GDM1 (cell line): ENCODE measurements at places on chromosomes 13 and 19.
A peak's percentile ranks its signal among the peaks of the same experiment; 100 is the strongest.

DNA sequence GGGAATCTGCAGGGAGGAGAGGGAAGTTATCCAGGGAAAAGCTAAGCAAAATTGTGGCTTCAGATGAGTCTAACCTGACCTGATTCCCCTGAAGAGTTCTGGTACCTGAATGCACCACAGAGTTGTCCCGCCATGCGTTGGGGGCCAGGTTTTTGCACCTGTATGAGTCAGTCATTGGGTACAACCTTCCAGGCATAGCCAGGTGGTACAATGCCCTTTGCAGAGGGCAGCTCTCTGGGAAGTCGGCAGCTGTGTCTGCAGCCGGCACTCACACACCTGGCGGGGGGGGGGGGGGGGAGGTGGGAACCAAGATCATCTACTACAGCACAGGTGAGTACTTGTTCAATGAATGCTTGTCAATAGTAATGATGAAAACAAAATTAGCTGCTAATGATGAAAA is 52.5 kb upstream of the GTF3A start:
- no peak for DNase-seq

GRCh38 chr19:51338563-51339312 is 3.2 kb downstream of the VSIG10L start:
- DNase-seq = peak; percentile 66

- no peak for DNase-seq
Measured at GRCh38 chr13:30107121-30107520, 200.2 kb downstream of the KATNAL1 start.

- DNase-seq = no peak
Measured at GRCh38 chr13:33789739-33790138, 28.2 kb upstream of the RFC3 start.

DNA sequence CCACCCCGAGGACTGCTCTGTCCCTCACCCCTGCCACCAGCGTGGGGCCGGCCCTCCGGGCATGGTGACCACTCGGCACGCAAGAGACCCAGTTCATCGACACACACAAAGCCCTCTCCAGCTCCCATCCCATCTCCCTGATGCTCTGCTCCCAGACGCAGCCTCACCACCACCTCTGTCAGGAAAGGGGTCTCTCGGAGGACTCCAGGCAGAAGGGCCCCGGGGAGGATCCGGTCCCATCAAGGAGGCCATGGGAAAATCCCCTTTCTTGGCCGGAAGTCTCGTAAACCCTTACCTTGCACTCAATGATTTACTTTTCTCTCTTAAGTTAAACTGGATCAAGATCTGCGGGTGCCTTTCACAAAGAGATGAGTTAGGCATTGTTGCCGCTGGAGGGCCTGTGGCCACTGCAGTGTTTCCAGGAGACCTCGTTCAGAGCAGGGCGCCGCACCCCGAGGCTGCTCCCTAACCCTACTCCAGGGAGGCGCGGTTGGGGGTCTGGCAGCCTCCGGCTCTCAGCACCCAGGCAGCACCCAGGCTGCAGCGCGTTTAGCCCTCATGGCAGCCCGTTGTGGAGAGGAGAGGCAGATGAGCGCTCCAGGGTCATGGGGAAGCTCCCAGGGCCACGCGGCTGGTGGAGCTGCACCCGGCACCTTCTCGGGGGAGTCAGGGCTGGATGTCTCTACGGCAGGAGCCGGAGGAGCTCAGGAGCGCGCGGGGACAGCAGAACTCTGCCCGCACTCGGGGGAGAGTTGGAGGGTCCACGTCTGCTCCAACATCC is 31.0 kb downstream of the C2CD4C start:
- no peak for DNase-seq

DNA sequence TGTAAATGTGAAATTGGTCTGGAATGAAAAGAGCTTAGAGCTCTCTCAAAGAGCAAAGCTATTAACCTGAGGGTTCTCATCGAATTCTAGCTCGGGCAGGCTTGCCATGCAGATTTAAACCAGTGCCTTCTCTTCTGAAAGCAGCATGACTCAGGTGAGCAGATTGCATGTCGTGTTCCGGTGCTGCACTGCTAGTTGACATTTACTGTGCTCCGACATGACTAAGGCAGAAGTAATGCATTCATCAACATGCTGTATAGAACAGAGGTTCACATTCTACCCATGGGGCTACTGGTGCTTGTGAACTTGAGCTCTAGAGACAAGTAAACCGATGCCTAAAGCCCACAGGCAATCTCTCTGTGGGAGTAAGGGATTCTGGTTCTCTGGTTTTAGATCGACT is 947.7 kb downstream of the EFNB2 start:
- no peak for DNase-seq

GRCh38 chr13:84380866-84381265 is 498.6 kb upstream of the SLITRK1 start:
- DNase-seq = no peak

- DNase-seq = no peak
Measured at GRCh38 chr19:610801-611480, 21.3 kb downstream of the HCN2 start.

DNA sequence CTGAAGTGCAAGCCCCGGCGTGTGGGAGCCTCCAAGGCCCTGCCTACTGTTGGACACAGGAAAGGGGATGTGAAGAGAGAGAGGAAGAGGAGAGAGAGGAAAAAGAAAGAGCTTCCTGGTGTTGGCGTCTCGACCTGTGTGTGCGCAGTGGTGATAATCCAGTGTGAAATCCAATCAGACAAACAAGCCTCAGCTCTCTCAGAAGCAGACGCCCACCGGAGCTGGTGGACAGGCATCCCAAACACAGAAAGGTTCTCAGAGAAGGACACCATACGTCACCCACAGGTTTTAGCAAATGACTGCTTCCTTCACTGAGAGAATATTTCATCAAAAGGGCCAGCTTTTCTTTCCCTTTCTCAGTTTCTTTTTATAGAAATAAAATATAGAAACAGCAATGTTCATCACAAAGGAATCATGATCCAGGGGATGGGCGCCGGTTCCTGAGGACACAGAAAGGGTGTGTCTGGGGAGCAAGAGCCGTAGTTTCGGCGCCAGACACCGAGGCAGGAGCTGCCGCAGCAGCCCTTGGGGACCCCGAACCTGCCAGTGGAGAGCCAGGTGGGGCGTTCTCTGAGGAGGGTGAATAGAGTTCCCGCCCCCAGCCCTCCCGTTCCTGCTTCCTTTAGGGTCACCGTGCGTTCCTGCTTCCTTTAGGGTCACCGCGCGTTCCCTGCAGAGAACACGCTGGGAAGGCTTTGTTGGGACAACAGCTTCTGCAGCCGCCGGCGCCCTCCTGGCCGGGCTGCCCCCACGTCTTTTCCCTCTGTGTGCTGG is 145.8 kb upstream of the SOX1 start:
- DNase-seq = no peak

- no peak for DNase-seq
Measured at GRCh38 chr13:21537105-21537504, 66.9 kb downstream of the MICU2 start.

GRCh38 chr19:10219678-10220077 is 11.5 kb downstream of the S1PR2 start:
- no peak for DNase-seq

- peak; percentile 73 for DNase-seq
Measured at GRCh38 chr19:2083174-2083854, 12.8 kb downstream of the MOB3A start.

DNA sequence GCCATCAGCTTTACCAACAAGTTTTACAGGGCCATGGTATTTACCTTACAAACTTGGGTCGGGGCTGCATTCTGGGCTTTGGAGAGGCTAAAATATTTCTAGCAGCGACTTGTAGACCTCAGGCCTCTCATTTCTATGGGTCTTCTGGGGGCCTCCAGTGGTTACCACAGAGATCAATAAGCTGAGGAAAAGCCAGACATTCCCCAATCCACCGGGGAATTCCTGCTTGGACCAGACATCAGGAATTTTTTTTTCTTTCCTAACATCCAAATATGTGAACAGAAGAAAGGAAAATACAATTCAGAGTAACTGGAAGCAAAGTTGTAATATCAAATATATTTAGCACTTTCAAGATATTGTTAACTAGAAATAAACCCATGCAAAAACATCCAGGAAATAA is 1.5 kb downstream of the DZIP1 start:
- no peak for DNase-seq

GRCh38 chr19:30566681-30567420 is 194.7 kb downstream of the ZNF536 start:
- DNase-seq = no peak

GRCh38 chr19:28010656-28011055 is 1202.3 kb downstream of the UQCRFS1 start:
- no peak for DNase-seq

- DNase-seq = no peak
Measured at GRCh38 chr13:18946738-18947137, 234.9 kb downstream of the TUBA3C start.

DNA sequence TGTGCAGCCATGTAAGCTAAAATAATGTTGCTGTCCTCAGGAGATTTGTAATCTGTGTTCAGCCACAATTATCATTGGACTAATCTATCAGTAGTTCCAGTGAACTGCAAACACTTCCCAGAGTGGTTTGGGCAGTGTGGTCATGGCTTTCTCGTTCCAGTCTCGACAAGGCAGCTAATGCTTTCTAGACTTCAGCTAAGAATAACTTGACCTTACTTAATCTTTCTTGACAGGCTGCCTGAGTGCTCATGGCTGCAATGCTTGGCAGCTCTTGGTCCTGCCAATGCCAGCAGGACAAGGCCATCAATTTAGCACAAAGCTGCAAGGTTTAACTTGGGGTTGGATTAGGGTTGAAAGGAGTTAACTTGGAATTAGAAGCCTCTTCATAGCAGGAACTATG is 32.8 kb downstream of the ATP12A start:
- DNase-seq = no peak
